ENCODE measurements at places on chromosomes 5 and 9.
A peak's percentile ranks its signal among the peaks of the same experiment; 100 is the strongest.

DNA sequence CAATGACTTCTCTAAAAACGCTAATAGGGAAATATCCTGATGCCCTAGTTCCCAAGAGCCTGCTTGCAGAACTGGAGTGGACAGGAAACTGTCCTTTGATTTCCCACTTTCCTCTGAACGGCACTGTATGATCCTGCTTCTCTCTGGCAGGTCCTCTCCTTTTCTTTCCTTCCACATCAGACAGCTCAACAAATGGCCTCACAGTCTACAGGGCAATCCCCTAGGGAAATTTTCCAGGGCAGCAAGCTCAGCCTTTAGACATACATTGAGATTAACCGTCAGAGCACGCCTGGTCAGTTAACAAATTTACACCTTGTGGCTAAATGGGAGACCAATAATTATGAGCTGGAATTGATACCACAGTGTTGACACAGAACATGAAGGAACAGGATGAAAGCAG is 164.9 kb downstream of the SLC24A2 start:
- DNase-seq = no peak

DNA sequence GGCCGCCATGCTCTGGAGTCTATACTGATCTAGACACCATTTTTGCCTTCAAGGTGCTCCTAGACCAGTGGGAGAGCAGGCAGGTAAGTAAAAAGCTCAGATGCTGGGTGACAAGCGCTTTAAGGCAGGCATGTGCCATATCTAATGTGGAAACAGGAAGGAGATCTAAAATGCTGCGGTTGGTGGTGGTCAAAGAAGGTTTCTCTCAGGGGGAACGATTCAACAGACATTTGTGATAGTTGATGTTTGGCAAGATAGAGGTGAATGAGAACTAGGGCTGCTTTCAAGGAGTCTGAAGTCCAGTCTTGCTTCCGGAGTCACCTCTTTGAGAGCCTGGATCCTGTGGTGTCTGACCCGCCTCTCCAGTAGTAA is 146.2 kb upstream of the KLF4 start:
- DNase-seq = no peak

- DNase-seq = no peak
Measured at GRCh38 chr5:175223291-175223690, 220.7 kb downstream of the DRD1 start.

DNA sequence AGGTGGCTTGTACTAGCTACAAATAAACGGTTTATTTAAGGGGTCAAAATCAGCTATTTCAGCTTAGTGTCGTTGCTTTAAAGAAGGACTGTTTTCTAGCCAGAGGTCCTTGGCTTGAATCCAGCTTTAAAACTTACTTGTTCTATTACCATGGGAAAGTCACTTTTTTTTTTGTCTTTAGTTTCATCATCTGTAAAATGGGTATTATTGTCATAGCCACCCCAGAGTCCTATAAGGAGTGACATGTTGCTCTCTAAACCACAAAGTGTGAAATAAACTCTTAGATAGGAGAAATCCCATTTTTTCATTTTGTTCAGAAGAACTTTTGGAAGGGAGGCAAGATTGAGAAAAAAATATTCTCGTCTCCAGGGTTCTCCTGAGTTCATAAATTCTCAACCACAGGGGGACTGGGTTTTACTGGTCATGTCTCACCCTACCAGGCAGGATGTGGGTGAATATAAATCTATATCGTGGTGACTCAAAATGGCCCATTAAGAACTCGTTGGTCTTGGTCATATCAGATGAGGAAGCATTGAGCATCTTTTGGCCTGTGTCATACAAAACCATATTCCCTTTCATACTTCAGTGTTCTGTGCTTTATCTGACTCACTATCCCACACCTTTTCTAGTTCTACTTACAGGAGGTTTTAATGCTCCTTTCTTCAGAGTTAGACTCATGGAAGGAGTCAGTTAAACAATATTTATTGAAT is 202.7 kb upstream of the NR3C1 start:
- no peak for DNase-seq

- DNase-seq = no peak
Measured at GRCh38 chr5:73170522-73170921, 2.5 kb upstream of the TMEM174 start.

GRCh38 chr5:173689737-173690360 is 73.4 kb upstream of the BOD1 start:
- DNase-seq = no peak

- DNase-seq = peak; percentile 92
Measured at GRCh38 chr5:142108432-142109330, at the start of gene NDFIP1. TSS of gene NDFIP1 (plus strand) at chr5:142108779. CDS start at chr5:142108975, 196 bp downstream.

- no peak for DNase-seq
Measured at GRCh38 chr9:116653348-116654058, 33.6 kb upstream of the TRIM32 start.

- peak; percentile 22 for DNase-seq
Measured at GRCh38 chr9:126160067-126160853, 166.4 kb upstream of the MVB12B start.

DNA sequence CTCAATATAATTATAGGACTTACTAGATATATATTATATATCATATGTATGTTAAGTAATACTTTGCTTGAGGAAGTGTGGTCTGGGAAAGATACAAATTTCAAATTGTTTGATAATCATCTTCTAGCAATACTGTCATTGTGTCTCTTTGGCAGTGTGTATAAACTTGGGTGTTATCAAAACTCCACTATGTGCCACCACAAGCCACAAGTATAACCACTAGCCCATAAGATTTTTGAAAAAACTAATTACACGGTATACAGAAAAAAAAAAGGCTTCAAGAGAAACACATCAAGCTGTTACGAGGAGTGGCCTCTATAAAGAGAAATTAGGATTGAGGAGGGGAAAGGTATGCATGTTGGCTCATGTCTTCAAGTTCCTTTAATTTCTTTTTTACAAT is 44.7 kb upstream of the PCSK5 start:
- no peak for DNase-seq

DNA sequence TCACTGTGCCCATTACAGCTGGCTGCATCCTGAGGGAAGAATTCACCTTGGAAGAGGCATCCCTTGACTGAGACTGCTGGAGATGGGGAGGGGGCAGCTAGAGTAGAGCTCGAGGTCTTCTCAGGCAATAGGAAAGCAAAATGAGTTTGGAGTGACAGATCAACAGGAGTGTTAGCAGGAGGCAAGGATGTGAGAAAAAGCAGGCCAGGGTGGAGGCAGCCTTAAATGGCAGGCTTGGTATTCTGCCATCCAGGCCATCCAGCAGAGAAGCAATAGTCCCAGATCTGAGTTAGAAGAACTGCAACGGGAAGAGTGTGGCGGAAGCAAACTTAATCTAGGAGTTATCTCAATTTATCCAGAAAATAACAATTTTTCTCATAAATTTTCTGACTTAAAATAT is 6.1 kb downstream of the ADAMTS12 start:
- DNase-seq = no peak

- DNase-seq = no peak
Measured at GRCh38 chr5:14038341-14038959, 94.0 kb upstream of the DNAH5 start.

DNA sequence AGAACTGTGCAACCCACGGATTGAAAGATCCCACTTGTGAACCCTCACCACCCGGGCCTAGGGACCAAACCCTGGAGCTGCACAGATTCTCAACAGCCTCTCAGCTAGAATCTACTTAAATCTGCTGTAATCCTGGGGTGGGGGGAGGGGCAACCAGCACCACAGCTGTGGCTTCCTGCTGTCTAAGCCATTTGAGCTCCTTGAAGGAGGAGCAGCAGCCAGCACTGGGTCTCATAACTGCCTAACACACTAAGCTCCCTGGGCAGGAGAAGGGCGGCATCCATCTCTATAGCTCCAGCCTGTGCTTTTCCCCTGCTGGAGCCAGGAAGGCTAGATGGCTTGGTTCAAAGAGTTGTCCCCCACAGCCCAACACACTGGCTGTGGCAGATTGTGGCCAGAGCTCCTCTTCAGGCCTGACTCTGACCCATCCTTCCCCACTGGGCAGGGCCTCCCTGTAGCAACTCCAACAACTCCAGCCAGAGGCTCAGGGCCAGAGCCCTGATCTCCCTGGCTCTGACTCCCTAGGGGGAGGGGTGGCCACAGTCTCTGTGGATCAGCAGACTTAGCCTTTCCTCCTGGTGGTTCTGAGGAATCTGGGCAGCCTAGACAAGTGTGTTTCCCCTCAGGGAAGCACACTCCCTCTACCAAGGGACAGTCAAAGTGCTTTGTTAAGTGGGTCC is 72.0 kb upstream of the C9orf72 start:
- no peak for DNase-seq

Measured in activated CD8-positive, alpha-beta memory T cell treated with anti-CD3 and anti-CD28 coated beads, Interleukin-2, amount 50 U/mL, for 48 hours (primary cell).